ENCODE measurements at places on chromosomes 1 and 21.

GRCh38 chr1:27451343-27451742 lies 38.6 kb downstream of the WASF2 start:
- DNase-seq: no peak

- no peak for DNase-seq
These were observed 10.3 kb downstream of the ITGB2 start for GRCh38 chr21:44910229-44911067.

DNA sequence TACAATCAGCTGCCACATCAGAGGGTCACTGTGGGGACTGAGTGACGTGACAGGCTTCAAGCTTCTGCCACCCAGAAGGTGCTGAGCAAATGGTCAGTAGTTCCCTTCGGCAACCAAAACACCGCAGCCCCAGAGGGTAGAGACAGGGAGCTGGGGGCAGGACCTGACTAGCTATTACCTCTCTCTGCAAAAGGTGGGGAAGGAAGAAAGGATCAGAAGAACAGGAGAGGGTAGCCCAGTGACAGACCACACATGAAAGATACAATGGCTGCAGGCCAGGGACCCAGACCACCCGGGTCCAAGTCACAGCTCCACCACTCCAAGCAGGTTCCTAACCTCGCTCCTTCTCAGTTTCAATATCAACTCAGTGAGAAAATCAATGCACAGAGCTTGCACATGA lies 377.1 kb downstream of the NPHP4 start:
- no peak for DNase-seq

- no peak for DNase-seq
These were observed 5.7 kb downstream of the EPHX1 start for GRCh38 chr1:225815526-225816178.

DNA sequence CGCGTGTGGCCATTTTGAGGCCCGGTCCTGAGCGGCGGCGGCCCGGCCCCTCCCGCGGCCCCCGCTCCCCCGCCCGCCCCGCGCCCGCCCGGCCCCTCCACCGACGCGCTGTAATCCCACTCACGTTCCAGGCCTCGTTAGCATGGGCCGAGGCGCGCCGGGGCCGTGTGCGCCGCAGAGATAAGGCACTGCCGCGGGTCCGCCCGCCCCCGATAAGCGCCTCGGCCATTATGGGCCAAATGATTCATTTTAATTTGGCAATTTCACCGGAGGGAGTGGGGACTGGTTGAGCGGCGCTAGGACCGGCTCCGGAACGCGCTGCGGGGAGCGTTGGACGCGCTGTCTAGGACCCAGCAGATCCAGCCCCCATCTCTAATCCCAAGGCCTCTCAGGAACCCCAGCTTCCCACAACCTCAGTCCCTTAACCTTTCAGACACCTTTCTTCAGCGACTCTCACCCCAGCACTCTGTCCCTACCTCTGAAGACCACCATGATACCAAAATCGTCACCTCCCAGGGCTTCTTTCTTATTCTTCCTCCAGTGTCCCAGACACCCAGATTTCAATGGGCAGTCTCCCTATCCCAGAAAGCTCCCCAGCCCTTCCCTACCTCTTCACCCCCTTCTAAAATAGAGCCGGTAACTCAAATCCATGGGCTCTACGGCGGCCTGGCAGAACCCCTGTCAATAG lies at the start of gene TAL1:
TAL1 (minus strand) TSS at position 39 of the 688 bp plus-strand sequence. CDS start 6,337 bp downstream, outside the sequence.
- DNase-seq: no peak

GRCh38 chr1:238487931-238488330 lies 597.2 kb upstream of the ZP4 start:
- no peak for DNase-seq

- no peak for DNase-seq
These were observed 69.8 kb upstream of the ATP5PO start for GRCh38 chr21:33985117-33986050.

DNA sequence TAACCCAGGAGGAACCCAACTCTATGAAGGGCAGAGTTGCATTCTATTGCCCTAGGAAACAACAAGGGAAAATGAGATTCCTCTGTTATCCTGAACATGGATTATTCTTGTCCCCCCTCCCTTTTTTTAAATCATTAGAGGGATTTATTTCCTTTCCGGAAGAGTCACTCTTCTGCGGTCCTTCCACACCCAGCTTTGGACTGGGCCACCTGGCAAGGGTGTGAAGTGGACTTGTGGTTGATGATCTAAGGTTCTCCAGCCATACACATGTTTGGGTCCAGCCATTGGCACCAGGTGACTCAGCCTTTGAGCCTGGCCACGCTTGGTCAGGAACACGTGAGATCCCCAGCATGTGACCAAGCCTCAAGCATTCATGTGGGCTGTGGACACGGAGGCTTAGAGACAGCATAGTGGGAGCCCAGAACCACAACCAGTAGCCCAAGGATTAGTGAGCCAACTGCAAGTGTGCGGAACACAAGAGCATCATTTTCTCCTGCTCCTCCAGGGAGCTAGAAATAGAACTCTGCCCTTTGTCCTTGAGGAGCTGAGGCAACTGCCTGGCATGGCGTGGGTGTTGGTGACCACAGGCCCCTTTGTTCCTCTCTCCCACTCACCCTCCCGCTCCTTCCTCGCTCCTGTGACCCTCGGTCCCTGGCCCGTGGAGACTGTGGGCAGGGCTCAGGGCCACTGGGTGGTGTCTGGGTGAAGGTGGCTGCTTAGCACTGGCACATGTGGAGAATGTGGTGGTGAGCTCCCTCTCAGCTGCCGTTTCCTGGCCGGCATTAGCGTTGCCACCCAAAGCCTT lies 50.1 kb downstream of the NENF start:
- DNase-seq: peak; percentile 97

DNA sequence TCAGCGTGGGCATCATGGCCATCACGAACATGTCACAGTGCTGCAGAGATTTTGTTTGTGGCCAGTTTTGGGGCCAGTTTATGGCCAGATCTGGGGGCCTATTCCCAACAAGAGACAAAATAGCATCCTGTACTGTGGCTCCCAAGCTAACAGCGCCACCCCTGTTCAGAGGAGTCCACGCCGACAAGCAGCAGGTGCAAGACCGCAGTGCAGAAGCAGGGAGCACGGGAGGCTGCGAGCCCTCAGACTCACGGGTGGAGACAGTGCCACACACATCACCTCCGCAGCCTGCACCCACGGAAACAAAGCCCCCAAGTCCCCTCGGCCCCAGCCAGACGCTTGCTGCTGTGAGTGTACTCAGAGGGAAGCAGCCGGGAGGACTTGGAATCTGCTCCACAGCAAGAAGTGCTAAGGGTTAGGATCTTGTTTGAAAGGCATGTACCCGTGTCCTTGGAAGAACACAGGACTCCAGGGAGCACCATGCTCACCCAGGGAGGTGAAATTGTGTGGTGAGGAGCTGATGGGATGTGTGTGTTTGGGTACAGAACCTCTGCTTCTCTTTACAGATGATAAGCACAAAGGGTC lies 7.1 kb downstream of the TCP10L start:
- DNase-seq: no peak

DNA sequence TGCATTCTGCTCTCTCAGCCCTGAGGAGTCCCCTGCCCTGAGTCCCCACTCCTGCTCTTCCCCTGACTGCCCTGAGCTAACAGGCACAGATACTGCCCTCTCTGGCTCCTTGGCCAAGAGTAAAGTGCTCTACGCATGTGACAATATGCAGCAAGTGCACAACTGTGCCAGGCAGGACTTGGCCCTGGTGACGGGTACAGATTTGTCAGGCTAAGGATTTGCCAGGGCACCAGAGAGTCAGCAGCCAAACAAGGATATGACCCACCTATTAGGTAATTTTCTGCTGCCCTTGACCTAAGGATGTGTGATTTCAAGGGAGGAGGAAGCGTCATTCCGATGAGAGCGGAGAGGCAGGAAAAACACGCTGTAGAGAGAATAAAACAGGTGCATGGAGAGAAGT lies 339.0 kb downstream of the PTPRU start:
- no peak for DNase-seq

DNA sequence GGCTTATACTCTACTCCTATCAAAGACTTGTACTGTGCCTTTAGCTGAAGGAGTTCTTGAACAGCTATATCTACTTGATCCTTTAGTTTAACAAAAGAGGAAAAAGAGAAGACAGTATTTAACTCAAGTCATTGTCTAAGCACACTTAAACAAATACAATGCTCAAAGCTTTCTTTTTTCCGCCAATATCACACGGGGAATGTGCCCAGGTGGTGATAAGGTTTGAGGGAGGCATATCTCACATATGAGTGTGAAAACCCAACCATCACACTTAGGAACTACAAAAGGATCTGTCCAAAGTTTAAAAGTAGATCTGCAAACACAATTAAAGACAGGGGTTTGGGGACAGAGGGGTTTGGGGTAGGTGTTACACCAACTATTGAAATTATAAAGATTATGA lies 59.0 kb upstream of the SLC30A10 start:
- DNase-seq: no peak

GRCh38 chr1:20731057-20731991 lies 1.2 kb downstream of the SH2D5 start:
- DNase-seq: no peak

DNA sequence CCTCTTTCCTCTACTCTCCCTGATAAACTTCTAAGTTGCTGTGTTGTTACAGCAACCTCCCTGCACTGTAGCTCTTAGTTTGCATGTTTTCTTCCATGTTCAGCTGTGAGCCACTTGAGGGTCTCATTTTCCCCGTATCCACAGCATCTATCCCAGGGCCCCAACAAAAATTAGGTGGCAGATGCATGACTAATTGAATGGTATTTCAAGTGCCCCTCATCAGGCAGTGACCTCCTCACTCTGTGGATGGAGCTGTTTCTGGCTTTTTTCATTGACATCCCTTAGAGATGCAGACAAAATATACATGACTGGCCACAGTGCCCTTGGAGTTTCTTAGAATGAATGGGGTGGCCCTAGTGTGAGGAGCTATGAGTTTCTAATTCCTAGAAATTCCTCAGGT lies 3.4 kb downstream of the CASQ2 start:
- no peak for DNase-seq

- no peak for DNase-seq
These were observed 33.6 kb upstream of the CAMSAP2 start for GRCh38 chr1:200704986-200705500.

GRCh38 chr1:76933847-76934815 lies 66.9 kb downstream of the ST6GALNAC5 start:
- DNase-seq: peak; percentile 11

DNA sequence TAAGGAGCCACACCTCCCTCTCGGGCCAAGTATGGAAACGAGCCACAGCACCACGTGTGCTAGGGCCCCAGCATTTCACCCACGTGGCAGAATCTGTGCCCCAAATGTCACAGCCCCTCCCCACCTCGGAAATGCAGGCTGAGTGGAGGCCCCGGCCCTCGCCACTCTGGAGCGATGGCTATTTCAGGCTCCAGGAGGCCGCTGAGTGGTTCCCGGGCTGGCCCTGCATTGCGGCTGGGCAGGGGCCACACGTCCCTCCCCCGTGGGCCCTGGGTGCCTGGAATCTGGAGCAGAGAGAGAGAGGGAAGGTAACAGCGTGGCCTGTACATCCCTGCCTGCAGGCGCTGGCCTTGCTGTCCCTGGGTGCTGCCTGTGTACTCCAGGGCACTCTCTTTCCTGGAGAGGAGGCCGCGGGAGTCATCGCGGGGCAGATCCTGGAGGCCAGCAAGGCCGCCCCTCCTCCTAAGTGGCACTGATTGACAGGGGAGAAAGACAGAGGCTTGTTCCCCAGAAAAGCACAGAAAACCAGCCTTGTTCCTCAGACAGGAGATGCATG lies 68.0 kb upstream of the TRAPPC10 start:
- DNase-seq: no peak

- DNase-seq: peak; percentile 96
These were observed 15.3 kb downstream of the SRSF4 start for GRCh38 chr1:29166291-29166878.

- DNase-seq: peak; percentile 61
These were observed 177.7 kb downstream of the KIF26B start for GRCh38 chr1:245332513-245332912.

DNA sequence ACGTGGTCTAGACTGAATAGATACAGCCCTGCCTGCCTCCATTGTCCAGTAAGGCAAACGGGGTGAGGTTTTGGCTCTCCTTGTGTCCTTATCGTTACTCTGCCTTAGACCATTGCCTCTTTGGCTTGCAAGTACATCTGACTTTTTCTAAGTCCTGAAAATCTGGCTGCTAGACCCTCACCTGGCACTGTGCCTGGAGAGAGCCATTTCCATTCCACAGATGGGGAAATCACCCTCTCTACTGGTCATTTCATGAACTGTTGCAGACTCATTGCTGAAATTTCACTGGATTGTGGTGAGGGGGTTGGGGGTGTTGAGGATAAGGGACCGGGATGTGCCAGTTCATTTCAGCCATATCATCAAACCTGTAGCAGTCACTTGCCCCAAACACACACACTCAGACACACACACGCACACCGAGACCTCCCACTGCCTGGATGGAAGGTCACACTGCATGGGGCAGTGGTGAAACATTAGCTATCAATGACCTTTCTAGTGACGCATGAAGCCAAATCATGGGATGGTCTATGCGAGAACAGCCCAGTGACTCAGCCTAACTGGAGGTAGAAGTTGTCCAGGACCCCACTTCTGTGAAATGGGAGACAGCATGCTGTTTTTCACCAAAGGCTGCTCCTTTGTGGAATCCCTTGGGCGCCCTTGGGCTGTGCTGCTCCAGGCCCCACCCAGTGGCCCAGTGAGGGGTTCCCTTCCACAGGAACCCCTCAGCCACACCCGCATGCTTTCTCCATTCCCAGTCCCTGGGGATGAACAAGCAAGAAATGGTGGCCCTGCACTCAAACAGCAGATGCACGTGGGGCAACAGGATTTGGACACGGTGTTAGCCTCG lies 34.9 kb upstream of the VASH2 start:
- peak; percentile 85 for DNase-seq

- no peak for DNase-seq
These were observed 47.6 kb downstream of the FAAP20 start for GRCh38 chr1:2146836-2147517.

GRCh38 chr1:38919130-38919529 lies 22.5 kb downstream of the RHBDL2 start:
- no peak for DNase-seq

GRCh38 chr1:35836734-35837133 lies 28.9 kb downstream of the AGO4 start:
- DNase-seq: no peak

- DNase-seq: no peak
These were observed 12.1 kb downstream of the THRAP3 start for GRCh38 chr1:36236302-36236701.

All from renal cortical epithelial cell (primary cell).